ENCODE measurements at places on chromosomes 5 and 9.

- no peak for DNase-seq
Observed at GRCh38 chr5:149760854-149761187, 30.7 kb downstream of the PPARGC1B start.

DNA sequence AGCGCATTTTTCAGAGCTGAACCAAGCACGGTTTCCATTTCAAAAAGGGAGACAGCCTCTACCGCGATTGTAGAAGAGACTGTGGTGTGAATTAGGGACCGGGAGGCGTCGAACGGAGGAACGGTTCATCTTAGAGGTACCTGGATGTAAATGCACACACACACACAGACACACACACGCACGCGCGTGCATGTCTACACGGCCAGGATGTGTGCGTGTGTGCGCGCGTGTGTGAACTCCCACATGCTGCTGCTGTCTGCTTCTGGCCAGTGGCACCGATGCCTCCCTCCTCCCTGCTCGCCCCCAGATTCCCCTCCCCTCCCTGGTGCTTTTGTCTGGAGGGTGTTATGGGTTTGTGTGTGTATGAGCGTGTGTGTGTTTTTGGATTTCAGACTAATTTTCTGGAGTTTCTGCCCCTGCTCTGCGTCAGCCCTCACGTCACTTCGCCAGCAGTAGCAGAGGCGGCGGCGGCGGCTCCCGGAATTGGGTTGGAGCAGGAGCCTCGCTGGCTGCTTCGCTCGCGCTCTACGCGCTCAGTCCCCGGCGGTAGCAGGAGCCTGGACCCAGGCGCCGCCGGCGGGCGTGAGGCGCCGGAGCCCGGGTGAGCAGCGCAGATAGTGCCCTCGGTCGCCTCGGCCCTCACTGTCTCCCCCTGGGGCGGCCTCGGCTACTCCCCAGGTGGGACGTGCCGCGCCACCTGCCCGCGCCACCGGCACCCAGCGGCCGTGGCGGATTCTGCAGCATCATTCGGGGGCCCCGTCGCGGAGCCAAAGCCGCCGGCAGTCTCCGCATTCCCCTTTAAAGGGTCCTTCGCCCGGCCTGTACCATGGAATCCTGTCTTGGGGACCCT, at the start of gene NTRK2:
TSS of gene NTRK2 (plus strand) at position 442 of the 850 bp plus-strand sequence. CDS start 1,020 bp downstream, outside the sequence.
- DNase-seq = no peak

DNA sequence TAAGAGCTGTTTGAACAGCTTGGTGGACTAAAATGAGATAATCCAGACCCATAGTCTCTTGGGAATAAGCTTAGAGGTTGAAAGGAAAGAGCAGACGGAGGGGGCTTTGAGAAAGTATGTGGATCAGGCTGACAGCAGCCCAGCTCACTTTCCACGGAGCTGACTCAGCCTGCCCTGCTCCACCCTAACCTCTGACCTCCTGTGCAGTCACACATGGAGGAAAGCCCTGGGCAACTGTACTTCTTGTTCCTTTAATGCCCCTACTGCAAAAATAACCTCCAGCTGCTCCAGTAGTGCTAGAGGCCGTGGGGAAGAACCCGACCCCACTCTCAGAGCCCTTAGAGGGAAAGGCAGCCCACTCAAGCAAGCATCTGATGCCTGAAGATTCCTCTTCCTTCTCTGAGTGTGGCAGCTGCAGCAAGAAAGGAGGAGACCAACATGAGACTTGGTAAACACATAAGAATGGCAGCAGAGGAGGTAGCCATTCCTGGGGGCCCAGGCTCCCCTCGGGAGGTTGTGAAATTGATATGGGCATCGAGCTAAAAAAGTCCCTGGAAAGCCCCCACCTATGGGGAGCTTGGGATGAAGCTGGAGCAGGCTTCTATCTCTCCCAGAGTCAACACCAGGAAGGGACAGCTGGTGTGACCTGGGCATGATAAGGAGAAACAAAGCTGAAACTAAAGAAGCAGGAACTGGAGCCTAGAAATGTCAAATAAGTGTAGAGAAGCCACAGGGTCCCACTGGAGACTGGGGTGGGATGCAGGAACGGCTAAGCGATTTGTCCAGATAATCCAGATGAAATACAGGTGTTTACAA, 204.3 kb downstream of the PIK3R1 start:
- no peak for DNase-seq

DNA sequence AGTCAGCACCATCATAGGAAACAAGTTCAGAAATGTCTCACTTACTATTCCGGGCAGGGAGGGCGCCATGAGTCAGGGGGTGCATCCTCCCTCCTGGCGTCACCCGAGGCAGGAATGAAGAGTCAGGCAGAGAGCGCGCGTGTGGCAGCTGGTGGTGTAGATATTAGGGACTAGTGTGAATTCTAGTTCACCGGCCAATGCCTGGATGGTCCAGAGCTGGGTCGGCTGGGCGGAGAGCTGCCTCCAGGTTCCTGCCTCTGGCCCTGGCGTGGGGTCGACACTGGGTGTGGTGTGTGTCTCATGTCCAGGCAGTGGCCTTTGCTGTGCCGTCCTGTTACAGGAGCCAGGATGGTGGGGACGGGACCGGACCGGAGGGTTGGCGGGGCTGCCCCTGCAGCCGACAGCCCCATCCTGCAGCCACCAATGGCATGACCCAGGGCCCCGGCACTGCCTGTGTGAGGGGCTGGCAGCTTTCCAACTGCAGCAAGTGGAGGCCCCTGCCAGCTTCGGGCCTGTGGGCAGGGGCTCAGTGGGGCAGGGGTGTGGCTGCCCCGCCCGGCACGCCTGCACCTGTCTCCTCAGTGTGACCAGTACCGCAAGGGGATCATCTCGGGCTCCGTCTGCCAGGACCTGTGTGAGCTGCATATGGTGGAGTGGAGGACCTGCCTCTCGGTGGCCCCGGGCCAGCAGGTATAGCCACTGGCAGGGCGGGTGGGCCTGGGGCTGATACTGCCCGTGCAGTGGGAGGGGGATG, 9.1 kb downstream of the DIPK1B start:
- DNase-seq = no peak

GRCh38 chr5:143101121-143101520, 302.4 kb downstream of the NR3C1 start:
- no peak for DNase-seq

GRCh38 chr5:85096421-85096820, 711.7 kb upstream of the EDIL3 start:
- DNase-seq = no peak

- no peak for DNase-seq
Observed at GRCh38 chr9:78030553-78031443, 813 bp downstream of the GNAQ start.

Measured in HCT116 (cell line).